ENCODE measurements at places on chromosomes 7 and 10. TPM values are rescaled to one million over a fixed set of nuclear protein-coding genes. Genes with fewer than 3 reads are reported as not detected.
A peak's percentile ranks its signal among the peaks of the same experiment; 100 is the strongest.

Gene MUC12
- 2.1 TPM for total RNA-seq

Gene CDH23
- total RNA-seq: 8.9 TPM

DNA sequence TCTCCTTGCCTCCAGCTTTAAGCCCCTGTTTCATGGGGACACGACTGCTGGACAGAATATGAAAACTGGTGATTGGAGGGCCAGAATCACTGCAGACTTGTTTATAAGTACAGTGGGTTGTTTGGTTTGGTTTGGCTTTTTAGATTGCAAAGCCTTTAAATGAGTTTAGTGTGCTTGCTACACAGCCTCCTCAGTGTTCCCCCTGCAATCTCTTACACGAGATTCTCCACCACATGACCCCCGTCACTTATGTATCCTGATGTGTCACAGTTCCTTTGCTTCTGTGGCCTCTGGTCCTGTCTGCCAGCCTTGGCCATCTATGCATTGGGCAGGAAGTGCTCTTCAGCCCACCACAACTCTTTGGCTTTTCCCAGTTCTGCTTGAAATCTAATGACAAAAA is 103.7 kb upstream of the ANKRD1 start:
- H3K27ac ChIP-seq: no peak overlapping the region
- H3K4me1 ChIP-seq: no peaks in the 10 kb centered on the region
- H3K27me3 ChIP-seq: no peaks in the 10 kb centered on the region
- no peaks in the 10 kb centered on the region for H3K36me3 ChIP-seq
- no peak for DNase-seq
- no peak overlapping the region for H3K4me3 ChIP-seq

DNA sequence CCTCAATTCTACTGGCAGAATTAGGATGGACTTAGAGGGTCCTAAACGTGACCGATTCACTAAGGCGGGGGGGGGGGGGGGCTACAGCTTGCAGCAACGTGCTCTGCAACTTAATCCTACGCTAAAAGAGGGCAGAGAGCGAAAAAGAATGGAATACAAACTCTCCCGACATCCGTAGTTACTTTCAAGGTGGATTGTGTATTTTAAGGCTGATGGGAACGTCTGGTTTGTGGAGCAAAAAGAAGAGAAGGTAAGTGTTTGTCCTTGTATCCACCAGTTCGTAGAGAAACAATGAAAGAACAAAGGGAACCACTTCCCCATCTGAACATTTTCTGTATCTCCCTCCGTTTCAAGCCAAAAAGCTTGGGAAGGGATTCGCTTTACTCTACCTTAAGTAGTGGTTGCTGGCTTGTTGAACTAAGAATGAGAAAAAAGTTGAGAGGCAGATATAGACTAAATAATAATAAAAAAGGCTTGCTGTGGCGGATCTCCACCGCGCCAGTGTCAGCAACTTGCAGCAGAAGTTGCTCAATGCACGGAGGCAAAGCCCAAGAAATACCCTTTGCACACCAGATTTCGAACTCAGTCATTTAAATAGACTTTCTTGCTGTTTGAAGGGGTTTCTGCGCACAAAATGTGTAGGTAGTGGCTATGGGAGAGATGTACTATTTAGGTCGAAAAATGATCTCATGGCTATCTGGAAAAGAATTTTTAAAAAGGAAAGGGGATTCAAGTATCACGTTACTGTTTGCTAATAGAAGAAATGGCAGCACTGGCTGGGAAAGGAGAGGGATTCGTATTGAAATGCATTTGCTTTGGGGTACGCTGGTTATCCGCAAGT is 736 bp downstream of the SKIDA1 start:
- H3K4me3 ChIP-seq: peak overlapping the region; percentile 55
- H3K4me1 ChIP-seq: peaks cover 10% of the 10 kb centered on the region
- DNase-seq: no peak
- H3K27ac ChIP-seq: peak overlapping the region; percentile 99
- H3K36me3 ChIP-seq: no peaks in the 10 kb centered on the region
- H3K27me3 ChIP-seq: no peaks in the 10 kb centered on the region

DNA sequence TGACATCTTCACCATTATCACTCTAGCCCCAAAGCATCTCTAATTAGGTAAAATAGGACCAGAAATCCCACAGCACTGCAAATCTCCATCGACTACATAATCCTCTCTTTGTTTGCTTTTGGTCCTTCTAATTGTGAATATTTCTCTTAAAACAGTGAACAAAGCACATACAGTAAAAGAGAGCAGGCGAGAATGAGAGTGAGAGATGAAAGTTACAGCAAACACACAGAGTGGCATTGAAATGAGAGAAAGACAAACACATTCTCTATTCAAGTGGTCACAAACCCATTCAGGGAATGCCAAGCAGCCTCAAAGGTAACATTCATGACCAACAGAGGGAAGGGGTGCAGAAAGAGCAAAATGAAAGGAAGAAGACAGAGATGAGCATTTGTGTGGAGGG is 109.8 kb upstream of the PTN start:
- H3K4me3 ChIP-seq: no peak overlapping the region
- H3K27ac ChIP-seq: no peak overlapping the region
- H3K4me1 ChIP-seq: peaks cover 11% of the 10 kb centered on the region
- no peak for DNase-seq

DNA sequence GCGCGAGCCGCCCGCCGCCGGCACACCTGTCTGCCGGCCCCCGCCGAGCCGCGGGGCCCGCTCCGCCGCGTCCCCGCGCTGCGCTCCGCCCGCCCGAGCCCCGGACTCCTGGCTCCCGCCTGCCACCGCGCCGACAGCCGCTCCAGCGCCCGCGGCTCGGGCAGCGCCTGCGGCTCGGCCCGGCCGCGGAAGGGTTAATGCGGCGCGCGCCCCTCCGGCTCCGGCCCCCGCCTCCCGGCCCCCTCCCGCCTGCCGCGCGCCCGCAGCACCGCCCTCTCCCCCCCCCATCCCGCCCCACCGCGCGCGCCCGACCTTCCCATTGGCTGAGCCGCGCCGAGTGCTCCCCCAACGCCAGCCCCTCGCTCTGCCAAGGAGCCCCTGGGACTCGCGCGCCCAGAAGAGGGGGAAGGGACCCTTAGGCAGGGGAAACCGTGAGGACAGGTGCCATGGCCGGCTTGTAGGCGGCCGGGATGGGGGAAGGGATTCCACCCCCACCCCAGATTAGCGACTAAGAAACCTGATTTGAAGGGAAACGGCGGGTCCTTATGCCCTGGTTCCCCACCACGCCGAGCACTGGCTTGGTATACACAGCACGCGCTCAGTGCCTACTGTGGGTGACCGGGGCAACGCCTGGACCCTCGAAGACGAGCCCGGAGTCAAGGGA is at the start of gene KCNH2:
TSS of gene KCNH2 (minus strand) at position 196 of the 664 bp plus-strand sequence. CDS start 408 bp downstream, outside the sequence.
- no peaks in the 10 kb centered on the region for H3K27me3 ChIP-seq
- H3K27ac ChIP-seq: no peak within 1 kb of the TSS
- peak; percentile 86 for DNase-seq
- H3K4me3 ChIP-seq: peak within 1 kb of the TSS; percentile 34
- no peaks in the 10 kb centered on the region for H3K36me3 ChIP-seq
